ENCODE measurements at places on chromosomes 11 and 22.

DNA sequence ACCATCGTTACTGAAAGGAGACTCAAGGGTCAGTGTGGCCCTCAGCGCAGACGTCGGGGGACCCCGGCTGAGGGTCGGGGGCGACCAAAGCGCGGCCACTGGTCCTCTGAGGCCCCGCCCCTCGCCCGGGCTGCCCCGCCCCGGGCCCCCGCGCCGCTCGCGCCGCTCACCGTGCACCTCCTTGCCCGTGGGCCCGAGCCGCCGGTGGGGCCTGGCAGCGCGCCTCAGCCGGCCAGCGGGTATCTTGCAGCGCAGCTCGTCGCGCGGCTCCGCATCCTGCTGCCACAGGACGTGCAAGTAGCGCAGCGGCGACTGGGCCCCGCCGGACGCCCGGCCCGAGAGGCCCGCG lies 419 bp downstream of the ANKRD54 start:
- no peak for DNase-seq

DNA sequence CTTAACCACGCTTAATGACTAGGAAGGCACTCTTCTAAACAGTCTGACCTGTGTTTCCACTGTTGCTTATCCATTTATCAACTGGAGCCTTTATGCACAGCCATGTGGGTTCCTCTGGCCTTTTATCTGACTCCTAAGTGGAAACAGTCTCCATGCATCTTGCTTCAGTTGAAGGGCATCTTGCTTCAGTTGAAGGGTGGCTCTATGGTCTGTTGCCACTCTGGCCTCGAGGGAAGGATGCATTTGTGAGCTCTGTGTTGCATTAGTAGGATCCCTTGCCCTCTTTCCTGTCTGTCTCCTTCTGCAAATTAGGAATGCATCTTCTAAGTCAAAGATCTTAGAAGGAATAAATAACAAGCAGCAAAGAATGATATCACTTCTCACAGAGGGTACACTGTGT lies 25.8 kb upstream of the C11orf96 start:
- DNase-seq, result no peak

DNA sequence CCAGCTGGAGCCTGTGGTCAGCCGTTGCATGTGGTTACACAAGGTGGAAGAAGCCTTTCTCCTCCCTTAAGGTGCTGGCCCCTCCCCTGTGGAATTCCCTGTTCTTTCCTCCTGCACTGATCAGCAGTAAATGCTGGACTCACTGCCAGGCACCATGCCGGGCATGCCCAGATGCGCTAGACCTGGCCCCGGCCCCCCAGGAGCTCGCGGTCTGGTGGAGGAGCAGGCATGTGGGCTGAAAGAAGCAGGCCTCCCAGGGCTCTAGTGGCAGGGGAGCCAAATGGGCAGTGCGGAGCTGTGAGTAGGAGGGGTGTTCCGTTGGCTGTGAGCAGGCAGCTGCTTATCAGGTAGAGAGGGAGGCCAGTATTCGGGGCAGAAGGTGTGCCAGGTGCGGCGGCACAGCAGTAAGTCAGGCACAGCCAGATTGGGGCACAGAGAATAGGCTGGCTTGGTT lies 10.2 kb downstream of the DGKZ start:
- no peak for DNase-seq

DNA sequence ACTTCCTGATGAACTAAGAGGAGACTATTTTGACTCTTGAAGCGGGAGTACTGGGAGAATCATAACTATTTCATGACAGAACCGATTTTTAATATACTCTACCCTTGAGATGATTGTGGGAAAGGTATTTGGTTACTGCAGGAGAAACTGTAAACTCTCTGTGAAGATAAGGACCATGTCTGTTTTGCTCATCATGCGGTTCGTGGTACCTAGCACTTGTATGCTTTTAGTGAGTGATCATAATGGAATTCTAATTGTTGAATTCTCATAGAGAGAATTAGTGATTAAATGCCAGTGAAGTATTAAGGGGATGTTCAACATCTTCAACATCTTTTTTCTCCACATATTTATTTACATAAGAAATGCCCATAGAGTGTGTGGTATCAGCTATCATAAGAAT lies 11.4 kb downstream of the AASDHPPT start:
- no peak for DNase-seq

DNA sequence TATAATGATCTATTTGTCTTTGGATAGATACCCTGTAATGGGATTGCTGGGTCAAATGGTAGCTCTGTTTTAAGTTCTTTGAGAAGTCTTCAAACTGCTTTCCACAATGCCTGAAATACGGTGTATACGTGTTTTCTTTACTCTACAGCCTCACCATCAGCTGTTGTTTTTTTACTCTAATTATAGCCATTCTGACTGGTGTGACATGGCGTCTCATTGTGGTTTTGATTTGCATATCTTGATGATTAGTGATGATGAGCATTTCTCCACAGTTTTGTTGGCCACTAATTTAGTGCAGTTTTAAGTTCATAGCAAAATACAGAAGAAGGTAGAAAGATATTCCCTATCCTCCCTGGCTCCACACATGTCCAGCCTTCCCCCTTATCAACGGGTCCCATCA lies 26.3 kb upstream of the VPREB1 start:
- no peak for DNase-seq

DNA sequence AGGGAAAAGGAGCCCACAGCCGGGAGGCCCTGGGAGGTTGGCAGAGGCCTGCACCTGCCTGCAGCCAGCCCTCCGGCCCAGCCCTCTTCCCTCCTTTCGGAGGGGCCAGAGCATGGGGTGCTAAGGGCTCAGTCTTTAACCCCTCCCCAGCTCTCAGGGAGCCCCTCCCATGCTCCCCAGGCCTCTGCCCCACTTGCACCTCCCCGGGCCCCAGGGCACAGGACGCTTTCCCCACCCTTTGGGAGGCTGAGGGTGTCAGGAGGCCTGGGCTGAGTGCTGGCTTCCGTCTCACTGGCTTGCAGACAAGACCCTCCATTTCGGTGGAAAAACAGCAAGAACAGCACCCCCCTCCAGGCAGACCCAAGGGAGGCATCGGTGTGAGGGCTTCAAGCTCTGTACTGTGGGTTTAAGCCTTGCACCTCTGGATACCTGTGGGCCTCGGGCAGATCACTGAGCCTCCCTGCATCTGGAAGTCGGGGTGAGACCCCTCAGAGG lies 7.3 kb downstream of the ASCL2 start:
- no peak for DNase-seq

- DNase-seq, result no peak
Observed at GRCh38 chr22:38861170-38861876, 10.7 kb downstream of the CBX6 start.

DNA sequence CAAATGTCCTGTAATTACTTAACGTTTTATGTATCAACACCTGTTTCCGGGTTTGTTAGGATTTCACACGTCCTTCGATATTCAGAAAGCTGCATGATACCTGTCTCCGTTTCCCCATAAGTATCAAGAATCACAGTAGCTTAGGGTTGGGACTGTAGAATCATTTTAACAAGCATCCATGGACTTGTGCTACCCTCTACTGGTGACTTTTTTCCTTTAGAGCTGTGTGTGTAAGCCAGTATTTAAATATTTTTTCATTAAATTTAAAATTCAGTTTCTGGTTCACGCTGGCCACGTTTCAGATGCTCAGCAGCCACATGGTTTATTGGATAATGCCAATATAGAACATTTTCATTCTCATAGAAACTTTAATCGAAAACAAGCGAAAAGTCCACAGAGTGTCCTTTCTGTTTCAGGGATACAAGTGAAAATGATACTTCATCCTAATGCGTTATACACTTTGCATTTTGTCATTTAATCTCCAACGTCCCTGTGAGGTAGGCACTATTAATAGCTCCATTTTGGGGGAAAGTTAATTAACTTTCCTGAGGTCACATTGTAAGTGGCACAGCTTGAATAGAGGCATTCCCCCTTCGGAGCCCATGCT lies 61.5 kb upstream of the SLC25A18 start:
- no peak for DNase-seq

- DNase-seq, result no peak
Observed at GRCh38 chr11:74306435-74307175, 4.8 kb downstream of the P4HA3 start.

- no peak for DNase-seq
Observed at GRCh38 chr22:25393121-25393805, 171.2 kb upstream of the GRK3 start.

GRCh38 chr11:12802418-12803085 lies 128.3 kb downstream of the TEAD1 start:
- DNase-seq, result peak; percentile 59

- no peak for DNase-seq
Observed at GRCh38 chr11:11347592-11347991, 5.5 kb downstream of the CSNK2A3 start.

DNA sequence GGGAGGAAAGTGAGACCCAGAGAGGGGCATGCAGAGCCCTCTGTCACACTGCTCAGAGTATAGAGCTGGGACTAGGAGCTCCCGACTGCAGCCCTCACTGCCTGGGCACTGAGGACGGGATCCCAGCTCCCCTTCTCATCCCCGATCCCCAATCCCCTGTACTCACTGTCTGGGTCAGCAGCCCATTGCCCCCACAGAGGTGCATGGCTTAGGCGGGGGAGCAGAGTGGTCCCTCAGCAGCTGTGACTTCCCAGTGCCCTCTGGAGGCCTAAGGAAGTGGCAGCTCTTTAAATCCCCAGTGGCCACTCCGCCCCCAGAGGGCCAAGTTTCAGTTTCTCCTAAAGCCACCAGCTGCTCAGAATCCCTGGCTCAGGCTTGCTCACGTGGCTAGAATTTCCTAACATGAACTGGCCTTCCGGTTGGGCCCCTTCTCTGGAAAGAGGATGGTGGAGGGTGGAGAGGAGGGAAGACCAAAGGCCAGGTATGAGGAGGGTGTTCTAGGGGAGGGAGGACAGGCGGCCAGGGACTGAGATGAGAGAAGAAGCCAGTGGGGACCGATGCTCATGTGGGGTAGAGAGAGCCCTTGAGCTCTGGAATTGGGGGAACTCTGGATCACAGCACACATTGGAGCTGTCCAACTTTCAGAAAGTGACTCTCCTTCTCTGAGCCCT lies at the start of gene BATF2:
Gene BATF2, minus strand, starts transcription at position 262 of the 671 bp plus-strand sequence. Its CDS starts 57 bp downstream, at position 205.
- no peak for DNase-seq

Data from T1000 (cell line).